SIG-M5 (cell line): ENCODE measurements at places on chromosomes 5 and 9.

DNA sequence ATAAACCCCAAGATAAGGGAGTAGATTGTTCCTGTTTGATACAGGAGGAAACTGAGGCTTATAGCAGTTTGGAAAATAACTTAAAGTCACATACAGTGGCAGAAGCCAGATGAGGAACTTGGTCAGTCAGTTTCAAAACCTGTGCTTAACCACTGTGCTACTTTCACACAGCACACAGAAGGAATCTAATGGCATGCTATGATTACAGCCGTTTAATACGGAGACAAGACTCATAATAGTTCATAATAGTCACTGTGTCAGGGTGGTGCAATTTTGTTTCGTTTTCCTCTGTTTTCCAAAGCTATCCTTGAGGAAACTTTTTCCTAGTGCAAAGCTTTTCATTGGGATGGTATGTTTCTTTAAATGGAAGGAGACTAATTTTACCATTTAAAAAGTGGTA is 112.3 kb downstream of the GCNT1 start:
- no peak for DNase-seq

- DNase-seq: no peak
Measured at GRCh38 chr9:89797255-89797654, 192.4 kb downstream of the GADD45G start.

GRCh38 chr9:19946441-19947109 is 157.7 kb upstream of the SLC24A2 start:
- DNase-seq: no peak

- no peak for DNase-seq
Measured at GRCh38 chr5:107949688-107950341, 279.1 kb upstream of the EFNA5 start.

- no peak for DNase-seq
Measured at GRCh38 chr5:138504799-138505198, 38.2 kb downstream of the ETF1 start.
